ENCODE measurements at places on chromosomes 16 and 17.

DNA sequence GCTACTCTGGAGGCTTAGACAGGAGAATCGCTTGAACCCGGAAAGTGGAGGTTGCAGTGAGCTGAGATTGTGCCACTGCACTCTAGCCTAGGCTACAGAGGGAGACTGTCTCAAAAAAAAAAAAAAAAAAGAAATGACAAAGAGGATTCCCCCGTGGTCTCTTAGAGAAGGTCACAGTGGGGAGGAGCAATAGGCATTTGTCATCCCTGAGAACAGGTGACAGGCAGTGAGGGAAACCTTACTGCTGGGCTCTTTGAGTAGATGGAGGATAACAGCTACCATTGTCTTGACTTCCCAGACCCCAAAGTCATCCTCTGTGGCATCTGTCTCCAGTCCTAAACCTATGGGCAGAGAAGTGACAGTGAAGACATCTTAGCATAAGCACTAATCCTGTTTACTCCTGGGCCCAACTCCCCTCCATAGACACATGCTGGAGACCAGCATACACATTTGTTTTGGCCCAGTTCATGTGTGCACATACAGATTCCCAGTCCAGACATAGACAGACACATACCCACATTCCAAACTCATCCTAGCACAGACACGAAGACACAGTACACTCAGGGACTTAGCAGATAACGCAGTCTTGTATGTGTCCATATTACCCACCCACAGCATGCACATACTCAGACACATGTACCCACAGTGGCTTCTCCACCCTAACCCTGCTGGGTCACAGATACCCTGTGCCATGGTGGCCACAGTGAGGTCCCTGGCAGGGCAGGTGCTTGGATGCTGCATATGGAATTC, 2.7 kb downstream of the ESRP2 start:
- no peak for DNase-seq

- DNase-seq = no peak
Observed at GRCh38 chr17:29291163-29291752, 2.7 kb downstream of the NUFIP2 start.

- DNase-seq = no peak
Observed at GRCh38 chr17:29706045-29706431, 83.3 kb upstream of the CORO6 start.

- no peak for DNase-seq
Observed at GRCh38 chr16:67880584-67880983, 4.1 kb upstream of the NRN1L start.

DNA sequence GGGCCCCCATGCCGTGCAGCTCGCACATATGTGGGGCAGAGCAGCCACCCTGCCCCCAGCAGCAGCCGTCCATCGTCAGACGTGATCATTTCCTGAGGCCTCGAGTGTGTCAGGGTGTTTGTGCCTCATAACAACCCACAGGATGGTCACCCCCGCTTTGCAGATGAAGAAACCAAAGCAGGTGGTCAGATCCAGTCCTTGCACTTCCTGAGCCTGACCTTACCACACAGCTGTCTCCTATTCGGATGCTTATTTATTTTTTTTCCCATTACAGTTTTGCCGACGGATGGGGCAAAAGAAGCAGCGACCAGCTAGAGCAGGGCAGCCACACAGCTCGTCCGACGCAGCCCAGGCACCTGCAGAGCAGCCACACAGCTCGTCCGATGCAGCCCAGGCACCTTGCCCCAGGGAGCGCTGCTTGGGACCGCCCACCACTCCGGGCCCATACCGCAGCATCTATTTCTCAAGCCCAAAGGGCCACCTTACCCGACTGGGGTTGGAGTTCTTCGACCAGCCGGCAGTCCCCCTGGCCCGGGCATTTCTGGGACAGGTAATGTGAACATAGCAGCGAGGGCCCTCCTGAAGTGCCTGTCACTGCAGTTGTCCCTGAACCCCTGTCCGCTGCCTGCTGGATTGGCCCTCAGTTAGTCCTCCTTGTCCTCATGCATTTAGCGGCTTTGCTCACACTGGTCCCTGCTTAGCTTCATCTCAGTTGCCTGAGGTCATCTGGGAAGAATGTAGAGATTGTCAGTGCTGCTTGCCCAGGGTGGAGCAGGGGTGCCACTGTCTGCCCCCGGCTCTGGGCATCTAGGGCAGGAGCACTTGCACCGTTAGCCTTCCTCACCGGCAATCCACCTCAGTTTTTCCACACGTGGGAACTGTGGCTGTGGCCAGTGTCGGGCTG, 1.4 kb downstream of the MPG start:
- DNase-seq = no peak

DNA sequence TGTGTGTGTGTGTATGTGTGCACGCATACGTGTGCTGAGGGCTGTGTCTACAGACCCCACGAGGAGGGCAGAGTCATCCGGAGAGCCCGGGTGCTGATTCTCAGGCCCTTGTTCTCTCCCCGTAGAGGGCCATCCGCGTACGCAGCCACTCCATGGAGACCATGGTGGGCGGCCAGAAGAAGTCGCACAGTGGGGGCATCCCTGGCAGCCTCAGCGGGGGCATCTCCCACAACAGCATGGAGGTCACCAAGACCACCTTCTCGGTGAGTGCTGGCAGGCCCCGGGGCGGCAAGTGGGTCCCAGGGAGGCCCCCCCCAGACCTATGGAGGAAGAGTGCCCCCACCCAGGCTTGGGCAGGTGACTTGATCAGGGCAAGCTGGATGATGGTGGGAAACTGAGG, 45.5 kb downstream of the OR1D5 start:
- no peak for DNase-seq

DNA sequence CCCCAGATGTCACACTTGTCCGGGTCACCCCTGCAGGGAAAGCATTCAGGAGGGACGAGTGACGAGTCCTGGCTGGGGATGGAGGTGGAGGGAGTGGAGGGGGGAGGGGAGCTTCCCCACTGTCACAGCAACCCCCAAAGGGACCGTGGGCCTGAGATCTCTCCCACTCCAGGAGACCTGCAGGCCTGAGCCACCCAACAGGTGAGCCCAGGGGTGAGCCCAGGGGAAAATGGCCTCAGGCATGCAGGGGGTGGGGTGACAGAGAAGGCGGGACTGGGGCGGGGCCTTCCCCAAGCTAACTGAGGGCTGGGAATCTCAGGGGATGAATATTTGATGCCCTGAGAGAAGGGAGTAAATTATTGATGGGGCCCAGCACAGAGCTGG, 2.4 kb downstream of the USH1G start:
- no peak for DNase-seq

DNA sequence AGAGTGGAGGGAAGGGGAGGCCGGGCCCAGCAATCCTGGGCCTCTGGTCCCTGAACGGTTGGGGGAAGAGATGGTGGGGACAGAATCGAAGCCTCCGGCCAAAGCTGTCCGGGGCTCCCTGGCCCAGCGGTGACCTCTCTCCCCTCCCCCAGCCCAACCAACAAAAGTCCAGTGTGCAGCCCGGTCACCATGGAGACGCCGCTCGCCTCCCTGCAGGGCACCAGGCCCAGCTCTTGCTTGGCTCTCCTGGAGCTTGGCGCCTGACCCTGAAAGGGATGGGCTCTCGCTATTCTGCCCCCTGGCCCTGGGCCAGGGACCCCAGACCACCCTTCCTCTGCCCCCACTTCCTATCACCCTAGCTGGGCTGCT, 1.3 kb downstream of the METRN start:
- no peak for DNase-seq

DNA sequence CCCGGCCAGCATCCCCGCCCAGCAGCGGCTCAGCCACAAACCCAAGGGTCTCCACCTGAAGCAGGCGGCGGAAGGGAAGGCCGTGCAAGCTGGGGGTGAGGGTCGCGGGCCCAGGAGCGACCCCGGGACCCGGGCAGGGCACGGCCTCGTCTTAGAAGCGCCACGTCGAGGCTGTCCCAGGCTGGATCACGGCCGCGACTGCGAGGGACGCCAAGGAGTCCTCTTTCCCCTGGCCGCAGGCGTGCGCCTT, 538 bp upstream of the CCNF start:
- no peak for DNase-seq

DNA sequence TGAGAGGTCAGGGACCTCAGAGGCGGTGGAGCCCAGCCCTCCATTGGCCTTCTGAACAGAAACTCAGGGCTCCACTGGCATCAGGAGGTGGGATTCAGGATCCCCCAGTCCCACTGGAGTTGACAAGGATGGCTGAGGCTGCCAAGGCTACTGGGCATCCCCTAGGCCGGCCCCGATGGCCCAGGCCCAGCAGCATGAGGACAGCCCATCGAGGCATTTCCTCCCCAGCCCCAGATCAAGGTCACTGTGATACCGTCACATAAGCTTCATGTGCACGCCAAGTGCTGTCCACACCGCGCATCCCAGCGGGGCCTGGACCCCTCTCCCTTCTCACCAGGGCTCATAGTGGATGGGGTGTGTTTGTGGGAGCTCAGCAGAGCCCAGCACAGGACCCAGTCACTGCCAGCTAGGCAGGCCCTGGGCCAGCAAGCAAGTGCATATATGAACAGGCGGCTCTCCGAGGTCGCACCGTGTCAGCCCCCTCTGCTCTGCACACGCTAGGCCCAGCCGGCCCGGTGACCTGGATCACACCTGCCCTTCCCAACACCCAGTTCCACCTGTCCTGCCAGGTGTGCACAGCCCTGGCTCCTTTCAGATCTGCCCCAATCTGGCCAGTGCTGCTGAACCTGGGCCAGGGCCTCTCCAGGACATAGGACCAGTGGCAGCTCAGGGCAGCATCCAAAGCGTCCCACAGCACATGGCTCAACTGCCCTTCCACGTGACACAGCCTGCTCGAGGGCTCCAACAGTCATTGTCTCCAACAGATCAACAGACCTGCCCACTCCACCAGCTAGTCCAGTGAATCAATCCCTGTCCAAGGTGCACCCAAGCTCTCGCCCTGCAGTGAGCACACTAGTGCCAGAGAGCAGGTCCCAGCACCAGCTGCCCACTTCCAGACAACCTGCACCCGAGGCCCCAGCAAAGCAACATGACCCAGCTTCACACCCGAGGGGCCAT, 32.8 kb upstream of the RASD1 start:
- DNase-seq = no peak

- no peak for DNase-seq
Observed at GRCh38 chr16:72271699-72272240, 99.8 kb upstream of the PMFBP1 start.

- no peak for DNase-seq
Observed at GRCh38 chr16:12998361-12999085, 97.1 kb downstream of the SHISA9 start.

DNA sequence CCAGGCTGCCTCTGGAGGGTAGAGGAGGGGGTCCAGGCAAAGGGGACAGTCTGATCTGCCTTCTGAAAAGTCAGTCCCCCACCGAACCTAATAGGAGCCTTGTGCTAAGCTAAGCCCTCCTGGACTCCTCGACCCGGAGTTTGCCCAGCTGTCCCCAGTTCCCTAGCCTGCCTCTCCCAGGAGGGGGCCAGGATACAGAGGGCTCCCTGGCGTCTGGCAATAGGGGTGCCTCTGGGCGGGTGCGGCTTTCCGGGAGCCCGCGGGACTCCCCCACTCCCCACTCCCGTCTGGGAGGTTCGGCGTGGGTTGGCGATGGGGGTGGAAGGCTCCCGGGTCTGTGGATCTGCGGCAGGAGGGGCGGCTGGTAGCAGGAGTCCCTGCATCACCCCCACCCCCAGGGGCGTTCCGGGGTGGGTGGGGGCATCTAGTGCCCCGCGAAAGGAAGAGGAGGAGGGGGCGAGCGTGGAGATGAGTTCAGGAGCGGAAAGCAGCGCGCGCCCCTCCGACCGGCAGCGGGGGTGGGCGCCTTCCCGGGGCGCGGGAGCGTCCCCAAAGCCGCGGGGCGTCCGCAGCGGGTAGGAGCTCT, 1.2 kb downstream of the GSG1L start:
- no peak for DNase-seq

DNA sequence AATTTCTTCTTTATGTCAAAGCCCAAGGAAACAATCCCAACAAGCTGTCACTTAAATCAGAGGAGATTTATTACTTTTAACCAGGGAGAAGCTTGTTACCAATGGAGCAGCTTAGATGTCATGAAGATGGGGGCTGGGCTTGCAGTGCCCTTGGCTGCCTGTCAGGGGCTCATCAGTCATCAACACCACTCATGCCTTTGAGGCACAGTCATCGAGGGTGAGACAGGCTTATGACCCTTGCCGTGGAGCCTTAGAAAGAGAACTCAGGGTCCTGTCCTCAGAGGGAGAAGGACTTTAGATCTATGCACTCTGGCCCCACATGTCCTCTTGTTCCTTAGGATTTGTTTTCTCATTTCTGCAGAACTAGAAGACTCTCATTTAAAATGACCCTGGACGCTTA, 318.3 kb downstream of the CBLN1 start:
- DNase-seq = no peak

DNA sequence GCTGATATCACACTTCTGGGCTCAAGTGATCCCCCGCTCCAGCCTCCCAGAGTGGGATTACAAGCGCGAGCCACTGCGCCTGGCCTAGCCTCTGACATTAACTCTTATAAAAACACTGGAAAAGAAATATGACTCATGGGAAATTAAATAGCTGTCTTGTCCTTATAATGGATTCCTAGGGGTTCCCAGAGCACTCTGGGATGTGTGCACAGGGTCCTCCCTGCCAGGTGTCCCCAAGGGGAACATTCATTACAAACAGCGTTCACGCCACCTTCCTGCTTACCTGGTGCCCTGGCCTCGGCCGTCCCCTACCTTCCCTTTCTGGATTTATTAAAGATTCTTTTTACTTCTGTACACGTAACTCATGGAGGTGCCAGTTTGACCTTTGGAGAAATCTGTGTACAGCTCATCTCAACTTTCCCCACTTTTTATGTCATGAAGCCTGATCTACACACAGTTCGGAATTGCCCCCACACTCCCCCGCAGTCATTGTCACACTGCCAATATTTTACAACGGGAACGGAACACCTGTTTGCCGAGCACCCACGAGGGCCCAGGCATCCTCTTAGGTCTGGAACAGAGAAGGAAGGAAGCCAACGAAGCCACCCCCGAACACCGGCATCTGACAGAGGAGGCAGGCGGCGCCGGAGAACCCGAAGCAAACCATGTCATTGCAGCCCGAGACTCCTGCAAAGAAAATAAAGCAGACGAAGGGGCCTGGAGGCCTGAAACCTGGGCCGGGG, 39.7 kb upstream of the MEAK7 start:
- no peak for DNase-seq

DNA sequence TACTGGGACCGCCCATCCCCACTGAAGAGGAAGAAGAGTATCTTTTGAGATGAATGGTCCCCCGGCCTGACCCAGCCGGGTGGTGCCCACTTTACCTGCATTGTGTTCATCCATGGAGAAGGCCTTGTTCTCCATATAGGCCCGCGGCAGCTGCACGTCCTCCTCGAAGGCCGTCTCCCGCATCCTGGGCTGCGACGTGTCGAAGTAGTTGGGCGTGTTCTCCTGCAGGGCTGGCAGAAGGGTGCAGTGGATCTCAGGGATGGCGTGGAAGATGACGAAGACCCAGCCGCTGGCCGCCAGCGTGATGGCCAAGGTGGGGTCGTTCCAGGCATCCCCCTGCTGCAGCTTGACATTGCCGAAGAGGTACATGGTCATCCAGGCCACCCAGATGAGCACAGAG, 12.9 kb downstream of the GPRC5B start:
- no peak for DNase-seq

- no peak for DNase-seq
Observed at GRCh38 chr17:6915620-6916019, 80.2 kb upstream of the ALOX12 start.

All from stimulated activated CD8-positive, alpha-beta memory T cell treated with anti-CD3 and anti-CD28 coated beads, Interleukin-2, amount 100 ng/mL, for 48 hours (primary cell).